ENCODE measurements at places on chromosomes 7 and 10. TPM values are rescaled to one million over a fixed set of nuclear protein-coding genes. Genes with fewer than 3 reads are reported as not detected.

GRCh38 chr7:133985300-133985699, 141.8 kb upstream of the LRGUK start:
- H3K4me3 ChIP-seq, result no peak overlapping the region
- no peaks in the 10 kb centered on the region for H3K4me1 ChIP-seq
- no peaks in the 10 kb centered on the region for H3K27me3 ChIP-seq

- DNase-seq, result no peak
- no peaks in the 10 kb centered on the region for H3K27me3 ChIP-seq
- H3K4me3 ChIP-seq, result no peak overlapping the region
- H3K27ac ChIP-seq, result no peak overlapping the region
These were observed 26.8 kb downstream of the C10orf105 start for GRCh38 chr10:71692598-71693306.

DNA sequence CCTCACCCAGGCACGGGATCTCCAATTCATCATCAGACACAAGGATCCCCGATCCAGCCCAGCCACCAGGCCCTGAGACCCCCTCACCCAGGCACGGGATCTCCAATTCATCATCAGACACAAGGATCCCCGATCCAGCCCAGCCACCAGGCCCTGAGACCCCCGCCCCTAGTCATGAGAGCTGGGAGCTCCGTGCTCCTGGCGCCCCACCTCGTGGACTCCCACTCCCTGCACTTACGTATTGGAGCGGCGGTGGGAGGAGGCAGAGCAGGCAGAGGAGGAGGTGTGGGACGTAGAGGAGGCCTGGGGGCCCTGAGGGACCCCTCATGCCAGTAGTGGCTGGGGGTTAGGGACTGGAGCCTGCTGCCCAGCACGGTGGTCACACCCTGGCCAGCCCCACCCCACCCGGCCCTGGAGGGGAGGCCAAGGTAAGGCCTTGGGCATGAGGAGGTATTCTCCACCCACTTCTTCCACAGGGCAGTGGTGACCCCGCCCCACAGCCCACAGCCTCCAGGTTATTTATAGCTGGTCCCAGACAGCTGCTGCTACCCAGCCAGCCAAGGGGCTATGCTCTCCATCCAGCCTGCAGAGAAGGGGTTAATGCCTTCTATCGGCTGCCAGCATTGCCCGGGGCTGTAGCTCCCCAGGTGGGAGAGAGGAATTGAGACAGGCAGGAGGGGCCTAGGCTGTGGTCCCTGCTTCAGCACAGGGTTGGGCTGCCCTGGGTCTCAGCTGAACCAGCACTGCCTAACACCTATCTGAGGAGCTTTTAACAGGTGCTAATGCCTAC, 17.6 kb upstream of the CRHR2 start:
- H3K27me3 ChIP-seq, result no peaks in the 10 kb centered on the region
- no peak for DNase-seq
- no peaks in the 10 kb centered on the region for H3K36me3 ChIP-seq
- H3K4me3 ChIP-seq, result no peak overlapping the region

DNA sequence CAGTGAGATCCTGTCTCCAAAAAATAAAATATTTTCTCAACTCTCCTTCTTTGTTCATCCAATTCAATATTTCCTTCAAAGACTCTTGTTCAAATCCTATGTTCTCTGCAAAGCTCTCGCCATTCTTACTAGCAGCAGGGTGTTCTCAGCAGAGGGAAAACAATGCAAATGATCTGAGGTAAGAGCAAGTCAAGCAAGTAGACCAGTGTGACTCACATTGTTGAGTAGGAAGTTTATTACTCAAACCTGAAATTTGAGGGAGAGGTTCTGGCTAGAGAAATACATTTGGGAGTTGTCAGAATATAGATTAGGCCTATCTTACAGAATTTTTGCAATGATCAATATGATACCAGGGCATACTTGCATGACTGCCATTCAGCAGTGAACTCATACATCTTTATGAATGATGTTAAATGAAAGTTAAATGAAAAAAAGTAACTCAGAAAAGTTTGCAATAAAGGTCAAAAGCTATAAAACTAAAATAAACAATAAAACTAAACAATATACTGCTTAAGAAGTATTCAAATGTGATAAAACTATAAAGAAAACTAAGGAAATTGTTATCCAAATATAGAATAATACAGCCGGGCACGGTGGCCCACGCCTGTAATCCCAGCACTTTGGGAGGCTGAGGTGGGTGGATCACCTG, 5.8 kb downstream of the IDE start:
- no peaks in the 10 kb centered on the region for H3K36me3 ChIP-seq
- no peak overlapping the region for H3K4me3 ChIP-seq
- no peak for DNase-seq
- H3K27me3 ChIP-seq, result no peaks in the 10 kb centered on the region
- H3K27ac ChIP-seq, result no peak overlapping the region

Gene KCNH2
- total RNA-seq, result 1.9 TPM

Gene NPFFR1
- 0.03 TPM for total RNA-seq

Gene TFPI2
- total RNA-seq, result not detected

Gene EPHB4
- 8.9 TPM for total RNA-seq

Gene TMEM270
- total RNA-seq, result not detected
